ENCODE measurements at places on chromosomes 3 and 15. TPM values are rescaled to one million over a fixed set of nuclear protein-coding genes. Genes with fewer than 3 reads are reported as not detected.

GRCh38 chr3:174651951-174652350 is 207.2 kb upstream of the NAALADL2 start:
- no peak for DNase-seq

DNA sequence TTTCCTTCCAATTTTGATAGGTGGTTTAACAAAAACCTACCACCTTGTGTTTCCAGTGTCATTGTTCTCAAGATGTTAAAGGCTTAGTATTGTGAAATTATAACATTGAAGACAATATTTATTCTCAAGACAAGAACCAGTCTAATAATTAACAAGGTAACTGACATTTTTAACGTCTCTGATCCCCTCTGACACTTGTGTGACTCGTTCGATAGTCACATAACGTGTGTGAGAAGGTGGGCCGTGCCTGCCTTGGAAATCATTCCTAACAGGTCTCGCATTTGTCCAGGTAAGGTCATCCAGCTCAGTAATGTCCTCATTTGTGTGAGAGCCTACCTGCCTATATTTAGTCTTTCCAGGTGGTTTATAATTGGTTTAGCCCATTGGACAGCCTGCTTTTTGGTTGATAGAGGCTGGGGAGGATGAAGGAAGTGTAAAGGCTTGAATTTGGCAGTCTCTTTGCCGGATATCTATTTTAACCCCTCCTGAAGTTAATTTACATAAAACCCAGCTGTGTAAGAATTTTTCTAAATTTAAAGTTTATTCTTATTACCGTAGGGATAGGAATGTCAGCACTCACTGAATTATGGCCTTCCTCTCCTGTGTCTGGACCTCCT is 94.4 kb downstream of the AKAP13 start:
- no peak for DNase-seq

DNA sequence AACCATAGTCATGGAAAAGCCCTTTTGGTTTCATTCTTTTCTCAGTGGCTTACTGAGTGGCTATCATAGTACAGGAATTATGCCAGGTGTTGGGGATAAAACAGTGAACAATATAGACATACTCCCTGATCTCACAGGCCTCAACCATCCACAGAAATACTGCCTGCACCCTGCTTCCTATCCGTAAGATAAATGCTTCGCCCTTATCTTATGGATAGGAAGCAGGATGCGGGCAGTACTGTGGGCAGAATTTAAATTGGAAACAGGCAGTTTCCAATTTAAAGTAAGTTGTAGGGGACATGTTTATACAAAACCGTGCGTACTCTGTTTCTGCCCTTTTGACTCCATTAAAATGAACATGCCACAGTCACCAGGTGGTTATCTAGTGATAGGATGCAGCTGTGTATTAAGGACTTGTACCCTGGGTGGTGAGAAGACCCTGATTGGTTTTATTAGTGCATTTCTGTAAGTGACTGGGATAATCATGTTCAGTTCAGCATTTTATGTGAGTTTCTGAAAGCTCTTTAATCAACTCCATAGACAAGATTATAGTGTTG is 141.8 kb upstream of the BHLHE40 start:
- no peak for DNase-seq

DNA sequence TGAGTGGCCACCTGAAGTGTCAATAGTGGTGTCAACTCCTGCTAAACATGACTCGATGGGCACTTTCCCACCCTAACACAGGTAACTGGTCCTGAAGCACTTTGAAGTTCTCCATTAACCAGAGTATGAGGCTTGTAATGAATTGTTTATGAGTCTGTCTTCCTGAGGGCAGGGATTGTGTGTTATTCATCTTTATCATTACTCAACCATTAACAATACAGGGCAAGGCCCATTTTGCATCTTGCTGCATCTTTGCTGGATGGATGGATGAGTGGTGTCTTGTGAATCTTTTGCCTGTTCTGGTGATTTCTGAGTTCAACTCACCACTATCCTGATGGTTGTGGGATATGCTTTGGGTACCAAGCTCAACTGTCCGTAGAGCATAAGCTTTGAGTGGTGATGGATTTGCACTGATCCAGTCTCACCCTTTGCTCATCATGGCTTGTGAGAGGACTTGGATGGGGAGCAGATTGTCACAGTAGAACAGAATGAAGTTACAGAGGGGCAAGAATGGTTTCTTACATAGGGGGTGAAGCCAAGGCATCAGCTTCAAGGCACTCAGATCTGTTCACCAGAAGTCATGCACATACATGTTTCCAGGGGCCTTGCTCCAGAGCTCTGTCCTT is 22.3 kb upstream of the EPB42 start:
- no peak for DNase-seq

DNA sequence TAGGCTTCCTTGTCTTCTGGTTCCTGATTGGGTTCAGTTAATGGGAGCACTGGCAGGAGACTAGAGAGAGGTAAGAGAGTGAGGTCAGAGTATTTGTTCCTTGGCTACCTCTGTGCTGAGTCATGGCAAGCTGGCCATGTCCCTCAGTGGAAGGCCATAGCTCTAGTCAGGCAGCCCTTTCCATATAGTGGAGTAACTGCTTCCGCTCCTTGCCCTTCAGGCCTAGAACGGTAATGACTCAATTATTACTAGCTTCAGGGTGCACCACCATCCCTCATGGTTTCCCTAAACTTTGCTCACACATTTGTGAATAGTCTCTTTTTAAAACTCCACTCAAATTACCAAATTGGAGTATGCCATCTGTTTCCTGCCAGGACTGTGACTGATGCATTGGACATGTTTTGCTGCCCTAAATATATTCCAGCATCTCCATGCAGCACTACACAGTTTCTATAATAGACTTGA is 10.5 kb upstream of the ANO10 start:
- no peak for DNase-seq

GRCh38 chr3:14426305-14426620 is 23.9 kb downstream of the SLC6A6 start:
- DNase-seq = no peak

GRCh38 chr15:47570881-47571640 is 146.2 kb upstream of the SEMA6D start:
- no peak for DNase-seq

DNA sequence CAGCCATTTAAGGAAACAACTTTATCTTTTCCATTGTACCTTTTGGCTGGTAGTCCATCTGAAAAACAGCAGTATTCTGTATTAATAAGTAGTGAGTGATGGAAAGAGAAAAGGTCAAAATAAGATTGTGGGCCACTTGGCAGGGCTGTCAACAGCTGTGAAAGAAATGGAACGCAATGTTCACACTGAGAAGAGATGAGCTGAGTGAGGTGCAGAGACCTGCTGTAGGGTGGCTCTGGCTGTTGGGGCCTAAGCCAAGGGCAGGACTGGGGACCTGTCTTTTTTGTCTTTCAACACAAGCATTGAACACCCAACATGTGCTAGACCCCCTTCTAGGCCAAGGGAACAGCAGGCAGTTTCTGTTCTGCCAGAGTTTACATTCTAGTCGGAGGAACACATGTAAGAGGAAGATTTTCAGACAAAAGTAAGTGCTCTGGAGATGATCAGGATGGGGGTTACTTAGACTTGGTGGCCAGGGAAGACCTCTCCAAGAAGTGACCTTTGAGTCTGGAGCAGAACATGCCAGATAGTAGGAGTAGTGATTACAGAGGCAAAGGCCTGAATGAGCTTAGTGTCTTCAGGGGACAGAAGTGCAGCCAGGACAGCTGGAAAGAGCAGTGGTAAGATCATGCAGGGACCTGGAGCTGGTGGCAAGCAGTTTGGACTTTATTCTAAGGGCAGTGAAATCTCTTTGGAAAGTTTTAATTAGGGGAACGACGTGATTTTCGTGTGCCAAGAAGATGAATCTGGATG is 29.6 kb downstream of the TSEN2 start:
- DNase-seq = no peak

DNA sequence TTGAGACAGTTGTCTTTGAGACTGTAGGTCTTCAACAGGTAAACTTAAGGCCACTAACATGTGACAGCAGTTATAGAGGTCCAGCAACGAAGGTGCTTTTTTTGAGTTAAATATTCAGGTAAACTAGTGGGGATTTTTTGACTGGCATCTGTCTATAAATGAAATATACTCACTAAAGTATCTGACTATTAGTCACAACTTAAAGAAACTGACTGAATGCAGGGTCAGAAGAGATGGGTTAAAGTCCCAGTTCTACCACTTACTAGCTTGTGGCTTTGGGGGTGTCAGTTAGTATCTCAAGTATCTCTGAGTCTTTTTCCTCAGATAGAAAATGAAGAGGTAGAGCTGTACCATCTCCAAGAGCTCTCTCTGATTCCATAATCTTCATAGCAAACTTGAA is 18.0 kb downstream of the MIX23 start:
- no peak for DNase-seq

DNA sequence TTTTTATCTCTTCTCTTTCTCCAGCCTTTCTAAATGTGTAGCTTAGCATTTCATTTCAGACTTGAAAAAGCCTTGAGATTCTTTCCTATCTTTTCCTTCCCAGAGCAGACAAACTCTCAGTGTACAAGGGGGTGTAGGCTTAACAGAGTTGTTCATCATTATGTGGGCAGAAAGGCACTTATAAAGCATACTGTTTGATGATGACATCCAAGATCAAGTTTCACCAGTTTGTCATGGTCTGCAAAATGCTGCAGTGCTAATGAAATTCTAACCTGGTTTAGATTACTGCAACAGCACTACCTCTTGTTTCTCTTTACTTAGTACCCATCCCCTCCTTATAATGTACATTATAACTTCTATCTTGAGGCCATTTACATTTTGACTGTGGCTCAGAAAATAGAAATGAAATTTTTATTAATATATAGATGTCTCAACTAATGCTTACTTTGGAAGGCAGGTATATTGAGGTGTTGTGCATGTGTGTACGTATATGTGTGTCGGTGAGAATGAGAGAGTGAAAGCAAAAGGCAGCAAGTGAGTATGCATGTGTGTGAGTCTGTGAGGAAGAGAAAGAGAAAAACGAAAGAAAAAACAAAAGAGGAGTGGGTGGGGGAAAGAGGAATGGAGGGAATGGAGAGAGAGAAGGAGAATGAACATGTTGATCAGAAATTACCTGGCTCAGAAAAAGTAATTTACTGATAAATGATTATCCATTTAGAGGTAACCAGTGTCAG is 1043.6 kb downstream of the TUSC7 start:
- DNase-seq = no peak

DNA sequence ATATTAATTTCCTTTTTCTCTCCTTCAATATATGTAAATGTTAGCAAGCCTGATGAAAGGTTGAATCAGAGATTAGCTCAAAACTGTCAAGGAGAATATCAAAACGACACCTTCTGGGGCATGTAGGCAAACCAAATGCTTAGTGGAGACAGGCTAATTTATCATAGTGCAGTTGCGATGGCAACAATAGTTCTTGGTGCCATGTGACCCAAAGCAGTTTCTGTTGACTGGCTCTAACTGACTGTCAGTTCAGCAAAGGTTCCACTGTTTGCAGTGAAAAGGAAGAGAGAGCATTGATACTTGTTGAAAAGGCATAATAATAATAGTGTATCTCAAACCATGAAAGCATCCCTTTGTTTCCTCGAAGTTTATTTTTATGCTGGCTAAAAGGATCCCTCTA is 513.9 kb downstream of the NLGN1 start:
- DNase-seq = no peak

- no peak for DNase-seq
Observed at GRCh38 chr15:98703126-98703685, 54.9 kb downstream of the IGF1R start.

GRCh38 chr3:10594915-10595314 is 89.5 kb upstream of the ATP2B2 start:
- DNase-seq = peak; percentile 34

DNA sequence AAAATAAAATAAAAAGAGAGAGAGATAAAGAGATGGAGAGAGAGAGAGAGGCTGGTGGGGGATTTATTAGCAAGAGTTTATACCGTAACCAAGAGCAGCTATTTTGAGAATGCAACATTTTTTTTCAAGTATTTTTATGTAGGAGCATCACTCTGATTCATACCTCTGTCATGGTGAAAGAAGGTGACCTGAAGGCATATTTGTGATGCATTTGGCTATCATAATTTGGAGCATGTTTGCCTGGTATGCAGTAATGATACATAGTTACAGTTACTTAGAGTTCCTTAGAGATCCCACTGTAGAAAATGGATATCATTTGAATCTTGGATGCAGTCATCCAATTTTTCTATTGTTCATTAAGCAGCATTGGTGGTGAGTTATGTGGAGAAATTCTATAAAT is 1472.4 kb downstream of the SI start:
- no peak for DNase-seq

DNA sequence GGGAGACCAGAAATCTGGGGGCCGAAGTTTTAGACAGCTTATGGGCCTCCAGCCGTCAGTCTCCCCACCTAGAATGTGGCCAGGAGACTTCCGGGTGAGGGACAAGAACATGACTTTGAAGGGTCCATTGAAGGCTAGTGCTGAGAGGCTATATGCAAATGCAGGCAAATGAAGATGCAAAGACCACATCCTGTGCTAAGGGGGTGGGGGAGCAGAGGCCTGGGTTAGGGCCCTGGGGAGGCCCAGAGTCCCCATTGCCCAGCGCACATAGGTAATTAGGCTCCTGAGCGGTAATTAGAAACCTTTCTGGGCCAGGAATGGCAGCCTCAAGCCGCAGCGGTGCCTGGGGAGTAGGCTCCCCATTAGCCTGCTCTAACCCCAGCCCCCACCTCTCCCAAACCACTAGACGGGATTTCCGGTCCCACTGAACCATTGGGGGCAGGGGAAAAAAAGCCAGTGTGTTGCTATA is 6.8 kb downstream of the CSK start:
- peak; percentile 72 for DNase-seq

DNA sequence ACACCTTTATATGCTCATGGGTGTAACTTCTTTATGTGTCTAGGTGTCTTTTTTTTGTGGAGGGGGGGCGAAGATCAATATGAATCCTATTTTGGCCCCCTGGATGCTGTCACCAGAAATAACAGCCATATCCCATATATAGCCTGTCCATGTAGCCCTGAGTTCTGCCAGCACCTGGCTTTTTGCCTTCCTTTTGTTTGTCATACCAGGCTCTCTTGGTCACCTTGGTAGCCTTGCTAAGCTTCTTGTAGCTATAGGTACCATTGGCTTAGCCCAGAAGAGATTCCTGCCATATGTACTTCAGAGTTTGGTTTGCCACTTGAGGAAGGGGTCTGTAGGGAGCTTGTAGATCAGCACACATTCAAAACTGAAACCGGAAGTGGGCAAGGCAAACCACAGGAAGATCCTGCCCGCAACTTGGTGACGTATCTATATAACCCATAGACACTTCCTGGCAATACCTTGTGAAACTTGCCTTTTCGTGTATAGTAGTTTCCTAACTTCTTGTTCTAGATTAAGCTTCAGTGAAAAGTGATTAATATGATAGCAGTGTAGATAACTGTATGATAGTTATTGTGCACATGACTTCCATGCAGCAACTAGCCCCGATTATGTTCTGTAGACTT is 11.9 kb downstream of the RASA2 start:
- peak; percentile 93 for DNase-seq

The NR2E3 gene
- total RNA-seq = not detected

The BSN gene
- 0.15 TPM for total RNA-seq

The MUSTN1 gene
- 3.3 TPM for total RNA-seq

The NIT2 gene
- total RNA-seq = 30.5 TPM

The ASB14 gene
- total RNA-seq = not detected

The GP9 gene
- total RNA-seq = not detected

The IGDCC3 gene
- not detected for total RNA-seq

The PLIN1 gene
- total RNA-seq = 0.44 TPM

The ALDH1A3 gene
- not detected for total RNA-seq

The GLT8D1 gene
- 49.7 TPM for total RNA-seq

Data from CD4-positive, alpha-beta memory T cell (primary cell).